ENCODE measurements at places on chromosomes 3 and 15. TPM values are rescaled to one million over a fixed set of nuclear protein-coding genes. Genes with fewer than 3 reads are reported as not detected.

DNA sequence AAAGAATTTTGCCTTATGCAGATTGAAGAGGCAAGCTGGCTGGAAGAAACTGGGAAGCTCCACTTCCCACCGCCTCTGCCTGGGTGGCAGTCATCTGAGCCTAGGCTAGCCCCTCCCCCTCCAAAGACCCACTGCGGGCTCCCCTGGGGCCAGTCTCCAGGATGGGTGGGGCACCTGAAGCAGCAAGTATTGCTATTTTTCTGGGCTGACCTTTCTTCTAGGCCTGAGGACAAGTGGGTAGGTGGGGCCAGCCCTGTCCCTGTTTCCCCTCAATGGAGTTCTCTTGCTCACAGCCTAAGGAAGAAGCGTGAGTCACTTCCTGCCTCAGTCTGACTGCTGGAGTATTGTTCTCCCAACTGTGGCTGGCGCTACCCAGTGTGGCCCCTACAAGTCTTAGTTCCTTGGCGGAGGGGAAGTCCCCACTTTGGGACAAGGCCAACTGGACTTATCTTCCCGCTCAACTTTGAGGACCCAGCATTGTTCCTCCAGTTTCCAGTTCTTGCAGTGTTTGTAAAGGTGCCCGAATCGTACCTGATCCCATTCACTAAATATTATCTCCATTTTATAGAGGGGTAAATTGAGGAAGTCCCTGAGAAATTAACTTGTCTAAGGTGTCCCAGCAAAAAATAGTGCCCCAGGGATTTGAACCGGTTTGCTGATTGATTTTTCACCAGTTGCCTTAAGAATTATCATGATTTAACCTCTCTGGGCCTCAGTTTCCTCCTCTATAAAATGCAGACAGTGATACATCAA lies 1.4 kb downstream of the FURIN start:
- no peak for DNase-seq

DNA sequence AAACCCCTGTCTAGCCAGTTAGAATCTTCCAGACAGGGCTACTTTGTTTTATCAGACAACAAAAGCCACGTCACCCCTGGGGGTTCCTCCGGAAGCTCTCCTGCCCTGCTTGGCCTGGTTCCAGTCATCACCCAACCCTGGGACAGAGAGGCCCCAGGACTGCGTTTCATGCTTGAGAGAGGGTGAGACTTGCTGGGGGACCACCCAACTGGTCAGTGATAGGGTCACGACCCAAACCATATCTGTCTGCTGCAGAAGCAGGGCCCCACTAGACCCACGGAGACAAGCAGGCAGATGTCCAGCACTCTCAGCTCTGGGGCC lies 1.2 kb downstream of the NT5DC2 start:
- DNase-seq = no peak

DNA sequence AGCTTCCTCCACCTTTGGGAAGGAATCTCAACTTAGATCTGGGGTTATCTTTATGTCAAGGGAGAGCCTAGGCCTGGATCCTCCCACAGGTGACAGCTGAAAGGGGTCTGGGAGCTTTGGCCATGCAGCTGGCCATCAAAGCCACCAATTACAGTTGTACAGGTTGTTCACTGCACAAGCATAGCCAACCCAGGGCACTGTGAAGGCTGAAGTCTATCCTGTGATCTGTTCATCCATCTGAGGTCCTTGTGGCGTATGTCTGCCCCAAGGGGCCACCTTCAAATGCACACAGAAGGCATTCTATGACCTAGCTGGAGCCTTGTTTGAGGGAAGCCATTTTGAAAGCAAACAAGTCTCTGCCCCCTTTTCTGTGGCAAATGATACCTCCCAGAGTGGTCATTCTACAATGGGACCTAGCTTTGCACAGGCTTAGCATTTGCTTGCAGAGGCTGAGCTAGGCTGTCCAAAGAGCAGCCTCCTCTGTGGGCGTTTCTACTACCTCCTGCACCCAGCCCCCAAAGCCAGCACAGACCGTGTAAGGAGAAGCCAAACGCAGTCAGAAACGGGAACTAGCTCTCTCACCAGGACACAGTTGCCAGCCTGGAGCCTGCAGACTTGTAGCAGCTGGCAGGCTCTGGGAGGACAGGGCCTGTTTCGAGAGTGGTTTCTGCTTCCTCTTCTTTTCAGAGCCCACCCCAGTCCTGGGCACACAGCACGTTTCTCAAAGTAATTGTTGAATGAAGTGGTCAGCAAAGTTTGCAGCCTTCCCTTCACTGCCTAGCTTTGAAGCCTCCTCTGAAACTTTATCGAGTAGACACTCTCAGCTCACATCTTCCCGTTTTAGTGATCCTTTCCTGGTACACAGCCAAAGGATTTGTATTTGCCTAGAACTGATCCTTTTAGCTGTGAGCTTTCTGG lies 157.3 kb upstream of the SMAD3 start:
- DNase-seq = no peak

GRCh38 chr15:74396445-74397238 lies 29.2 kb upstream of the CYP11A1 start:
- DNase-seq = no peak

- DNase-seq = peak; percentile 74
Observed at GRCh38 chr3:170811928-170812591, 57.9 kb downstream of the RPL22L1 start.

DNA sequence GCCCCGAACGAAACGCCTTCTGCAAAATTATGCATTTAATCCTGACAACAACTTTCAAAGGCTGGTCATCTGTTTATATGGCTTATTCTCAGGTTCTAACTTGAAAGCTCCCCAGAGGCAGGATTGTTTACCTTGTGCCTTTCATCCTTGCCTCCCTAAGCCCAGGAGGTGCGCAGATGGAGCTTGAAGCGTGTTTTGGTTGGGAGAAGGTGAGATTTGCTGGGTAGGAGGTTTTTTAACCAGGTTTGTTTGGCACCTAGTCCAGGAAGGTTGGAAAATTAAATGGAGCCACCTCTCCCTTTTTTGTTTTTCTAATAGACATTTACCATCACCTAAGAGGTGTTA lies 675 bp downstream of the TSEN2 start:
- DNase-seq = no peak

- DNase-seq = no peak
Observed at GRCh38 chr15:37015451-37015850, 84.9 kb downstream of the MEIS2 start.

GRCh38 chr3:57598765-57599360 lies 1.7 kb upstream of the ARF4 start:
- DNase-seq = no peak

DNA sequence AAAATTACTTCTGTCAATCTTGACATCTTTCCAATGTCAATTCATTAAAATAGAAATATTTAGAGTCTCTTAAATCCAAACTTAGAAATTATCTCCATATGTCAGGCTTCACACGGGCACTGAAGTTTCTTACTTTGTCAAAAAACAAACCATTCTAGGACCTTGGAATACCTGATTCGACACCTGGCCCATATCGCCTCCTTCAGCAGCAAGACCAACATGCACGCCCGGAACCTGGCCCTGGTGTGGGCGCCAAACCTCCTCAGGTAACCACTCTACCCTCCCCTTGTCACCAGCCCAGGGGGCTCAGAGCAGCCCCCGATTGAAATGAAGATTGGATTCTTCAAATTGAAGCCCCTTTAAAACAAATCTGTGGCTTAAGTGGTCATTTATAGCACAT lies 81.3 kb downstream of the TMEM39A start:
- DNase-seq = no peak

- DNase-seq = no peak
Observed at GRCh38 chr15:70164156-70164900, 66.6 kb upstream of the TLE3 start.

DNA sequence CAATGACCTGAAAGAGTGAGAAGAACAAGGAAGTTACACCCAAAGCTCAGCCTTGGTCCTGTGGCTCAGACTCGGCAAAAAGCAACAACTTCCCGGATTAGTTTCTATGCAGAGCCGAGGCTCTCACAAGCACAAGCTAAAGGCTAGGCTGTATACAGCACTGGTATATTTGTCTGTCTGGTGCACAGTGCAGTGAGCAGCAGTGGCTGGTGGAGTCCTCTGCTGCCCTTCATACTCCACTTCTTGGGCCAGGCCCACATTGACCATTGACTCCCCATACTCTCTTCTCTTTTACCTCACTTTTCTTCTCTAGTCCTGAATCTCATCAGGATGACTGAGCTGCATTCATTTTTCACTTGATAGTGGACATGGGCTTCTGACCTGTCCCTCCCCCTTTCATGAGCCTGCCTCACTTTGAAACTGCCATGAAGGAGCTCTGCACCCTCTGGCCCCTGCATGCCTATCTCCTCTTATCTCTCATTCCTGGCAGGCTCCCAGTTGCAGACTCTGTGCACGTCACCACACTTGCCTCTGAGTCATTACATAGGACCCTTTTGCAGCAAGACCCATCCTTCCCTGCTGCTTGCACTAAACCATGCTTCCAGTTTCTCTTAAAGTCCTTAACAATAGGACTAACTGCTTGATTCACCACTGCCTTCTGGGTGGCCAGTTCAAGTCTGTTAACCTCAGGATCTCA lies 379.3 kb downstream of the NTRK3 start:
- no peak for DNase-seq

GRCh38 chr3:15953841-15954240 lies 156.1 kb upstream of the ANKRD28 start:
- no peak for DNase-seq

DNA sequence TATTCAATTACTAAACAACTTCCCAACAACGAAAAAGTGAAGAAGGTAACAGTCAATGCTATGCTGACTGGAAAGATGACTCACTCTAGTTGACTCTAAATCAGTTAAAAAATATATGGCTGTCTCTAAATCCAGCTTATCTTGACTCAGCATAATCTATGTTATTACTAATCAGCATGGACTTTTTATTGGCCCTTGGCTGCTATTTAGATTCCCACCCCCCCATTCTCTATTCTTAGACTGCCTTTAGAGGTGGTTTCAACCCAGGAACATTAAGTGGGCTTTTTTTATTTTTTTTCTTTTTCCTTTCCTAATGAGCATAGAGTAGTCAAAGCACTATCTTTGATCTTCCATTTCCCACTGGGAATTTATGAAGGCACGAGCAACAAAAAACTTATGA lies 1.9 kb downstream of the PCOLCE2 start:
- no peak for DNase-seq

- DNase-seq = no peak
Observed at GRCh38 chr15:45921978-45922377, 287.1 kb downstream of the SQOR start.

DNA sequence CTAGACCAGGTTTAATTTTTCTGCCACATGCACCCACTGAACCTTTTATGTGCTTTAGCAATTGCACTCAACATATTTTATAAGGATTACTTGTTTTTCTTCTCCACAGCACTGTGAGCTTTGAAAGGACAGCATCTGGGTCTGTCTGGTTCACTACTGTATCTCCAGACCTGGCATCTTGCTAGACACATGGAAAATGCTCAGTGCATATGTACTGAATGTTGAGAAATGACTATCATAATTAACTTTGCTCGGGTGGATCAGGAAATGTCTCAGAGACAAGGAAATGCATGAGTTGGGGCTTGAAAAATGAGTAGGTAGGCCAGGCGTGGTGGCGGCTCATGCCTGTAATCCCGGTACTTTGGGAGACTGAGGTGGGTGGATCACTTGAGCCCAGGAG lies 40.2 kb downstream of the DOCK3 start:
- no peak for DNase-seq

DNA sequence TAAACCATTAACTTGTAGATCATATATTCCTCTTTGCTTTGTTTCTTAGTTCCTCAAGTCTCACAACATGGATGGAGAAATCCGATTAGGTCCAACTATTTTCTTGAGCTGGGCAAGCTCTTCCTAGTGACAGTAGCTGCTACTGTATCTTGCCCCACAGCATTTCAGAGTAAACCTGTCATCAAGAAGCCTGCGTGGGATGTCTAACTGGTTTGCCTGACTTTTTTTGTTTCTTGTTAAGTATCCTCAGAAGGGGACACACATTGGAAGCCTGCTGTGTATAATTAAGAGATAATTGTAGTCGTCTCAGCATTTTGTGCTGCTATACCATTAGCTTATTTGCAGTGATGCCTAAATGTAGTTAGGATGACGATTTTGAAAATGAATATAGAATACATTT lies 29.3 kb upstream of the STT3B start:
- no peak for DNase-seq

DNA sequence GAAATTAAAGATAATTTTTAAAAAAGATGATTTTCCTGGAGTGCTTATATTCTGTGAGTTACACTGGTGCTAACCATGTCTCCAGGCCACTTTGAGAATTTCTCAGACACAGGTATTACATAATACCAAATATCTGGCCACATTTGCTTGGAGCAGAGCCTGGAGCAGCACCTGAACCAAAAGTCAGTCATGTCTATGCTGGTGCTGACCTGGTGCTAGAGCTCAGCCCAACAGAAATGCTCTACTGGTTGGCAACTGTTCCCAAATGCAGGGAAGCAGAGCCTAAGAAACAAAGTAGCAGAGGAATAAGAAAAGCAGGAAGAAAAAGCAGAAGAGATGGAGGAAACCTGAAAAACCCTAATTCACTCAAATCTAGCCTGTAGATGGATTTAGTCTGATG lies 135.7 kb upstream of the SLC7A14 start:
- DNase-seq = no peak

The ISLR gene
- 72.9 TPM for polyA plus RNA-seq

The TLR9 gene
- polyA plus RNA-seq = 0.23 TPM

The TXNRD3 gene
- polyA plus RNA-seq = 19.9 TPM

The PLA2G4D gene
- polyA plus RNA-seq = 0.13 TPM

The PPP1R14D gene
- polyA plus RNA-seq = 0.52 TPM

The ADGRG7 gene
- 0.17 TPM for polyA plus RNA-seq

The TERB2 gene
- polyA plus RNA-seq = not detected

The EPHA6 gene
- polyA plus RNA-seq = 1.8 TPM

The CRYGS gene
- 6.7 TPM for polyA plus RNA-seq

The ARL14 gene
- polyA plus RNA-seq = 0.42 TPM

The XCR1 gene
- polyA plus RNA-seq = 0.07 TPM

The POLQ gene
- polyA plus RNA-seq = 5.9 TPM

Data from left renal pelvis (tissue), 4 donors.